ENCODE measurements at places on chromosomes 3 and 15.

DNA sequence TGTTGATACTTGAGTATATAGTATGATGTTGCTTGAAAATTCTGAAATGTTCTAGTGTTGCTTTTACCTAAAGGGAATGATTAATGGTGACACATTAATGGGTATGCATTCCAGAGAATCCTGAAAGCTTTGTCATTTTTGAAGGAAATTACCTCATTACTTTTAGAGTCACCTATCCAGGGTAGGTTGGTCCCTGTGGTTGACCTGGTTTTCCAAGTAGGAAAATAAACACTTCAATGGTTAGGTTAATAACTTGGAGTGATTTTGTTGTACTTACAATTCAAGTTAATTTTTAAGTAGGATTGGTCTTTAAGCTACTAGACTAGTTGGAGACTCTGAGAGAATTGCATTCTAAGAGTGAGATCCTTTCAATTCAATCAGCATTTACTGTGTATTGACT lies 31.0 kb downstream of the MITF start:
- DNase-seq, result no peak

- peak; percentile 41 for DNase-seq
Measured at GRCh38 chr3:112770032-112770626, 76.5 kb downstream of the CD200R1L start.

GRCh38 chr3:35919160-35919559 lies 279.8 kb downstream of the ARPP21 start:
- no peak for DNase-seq

GRCh38 chr15:36595611-36596010 lies 16.2 kb downstream of the CDIN1 start:
- no peak for DNase-seq

GRCh38 chr3:123411340-123412040 lies 37.4 kb downstream of the ADCY5 start:
- no peak for DNase-seq

- DNase-seq, result no peak
Measured at GRCh38 chr3:130850843-130851242, 43.0 kb upstream of the ATP2C1 start.

GRCh38 chr3:181358562-181358961 lies 353.2 kb upstream of the SOX2 start:
- DNase-seq, result no peak

DNA sequence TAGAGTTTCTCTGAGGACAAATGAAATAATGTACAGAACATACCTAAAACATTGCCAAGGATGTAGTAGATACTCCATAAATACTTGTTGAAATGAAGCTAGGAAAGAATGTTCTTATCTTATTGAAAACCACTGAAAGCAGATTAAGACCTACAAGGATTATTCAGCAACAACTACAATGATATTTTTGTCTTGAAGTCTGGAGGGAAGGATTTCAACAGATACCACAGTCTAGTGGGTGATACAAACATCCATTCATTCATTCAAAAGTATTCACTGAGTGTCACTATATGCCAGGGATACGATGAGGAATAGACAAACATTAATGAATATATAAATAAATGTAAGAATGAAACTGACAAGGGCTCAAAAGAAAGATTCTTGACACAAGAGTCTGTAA lies 74.7 kb upstream of the THBS1 start:
- no peak for DNase-seq

DNA sequence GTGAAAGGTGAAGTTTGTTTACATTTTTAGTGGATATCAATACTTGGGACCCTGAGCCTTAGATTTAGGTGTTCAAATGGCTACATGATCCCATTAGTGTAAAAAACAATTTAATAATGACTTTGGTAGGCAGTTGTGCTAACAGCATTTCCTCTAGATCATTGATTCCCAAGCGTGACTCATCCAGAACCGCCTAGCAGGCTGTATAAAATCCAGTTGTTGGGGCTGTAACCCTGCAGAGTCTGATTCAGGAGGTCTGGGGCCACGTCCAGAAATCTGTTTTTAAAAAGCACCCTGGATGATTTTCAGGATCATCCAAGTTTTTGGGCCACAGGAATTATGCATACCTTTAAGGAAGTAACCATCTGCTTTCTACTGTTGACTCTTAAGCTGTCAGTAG lies 156.4 kb downstream of the TP63 start:
- no peak for DNase-seq

GRCh38 chr3:53733446-53733845 lies 112.8 kb downstream of the CHDH start:
- no peak for DNase-seq

GRCh38 chr3:69490235-69490634 lies 104.3 kb upstream of the FRMD4B start:
- DNase-seq, result no peak

- no peak for DNase-seq
Measured at GRCh38 chr3:23611737-23612295, 193.9 kb upstream of the UBE2E1 start.

DNA sequence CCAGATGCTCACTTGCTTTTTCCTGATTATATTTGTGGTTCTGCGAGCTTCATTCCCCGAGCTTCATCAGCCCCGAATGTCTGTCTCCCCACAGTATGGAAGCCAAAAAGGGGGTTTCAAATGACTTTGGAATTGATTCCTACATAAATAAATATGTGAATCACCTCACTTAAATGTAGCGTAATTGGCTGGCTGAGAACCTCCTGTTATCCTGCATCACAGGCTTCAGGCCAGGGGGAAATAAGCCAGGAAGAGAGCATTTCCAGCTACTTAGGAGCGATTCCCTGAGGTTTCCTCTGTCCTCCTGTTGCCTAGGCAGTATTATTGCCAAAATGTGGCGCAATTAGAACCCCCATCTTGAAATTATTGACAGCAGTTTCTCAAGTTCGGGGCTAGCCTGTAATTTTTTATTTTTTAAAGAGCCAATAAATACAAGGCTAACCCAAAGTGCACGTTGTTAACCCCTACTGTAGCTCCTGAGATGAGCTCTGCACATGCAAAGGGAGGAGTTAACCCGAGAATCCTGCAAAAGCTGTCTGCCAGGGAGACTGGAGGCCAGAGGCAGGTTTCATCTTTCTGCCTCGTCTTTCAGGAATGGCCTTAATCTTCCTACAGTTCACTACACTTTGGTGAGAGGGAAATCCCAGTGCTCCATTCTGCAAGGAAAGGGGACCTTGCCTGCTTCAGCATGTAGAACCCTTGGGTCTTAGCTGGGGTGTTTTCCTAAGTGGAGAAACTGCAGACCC lies 148.2 kb downstream of the ADAMTS9 start:
- DNase-seq, result no peak

- DNase-seq, result no peak
Measured at GRCh38 chr3:44478606-44479094, 1.2 kb upstream of the ZNF445 start.

DNA sequence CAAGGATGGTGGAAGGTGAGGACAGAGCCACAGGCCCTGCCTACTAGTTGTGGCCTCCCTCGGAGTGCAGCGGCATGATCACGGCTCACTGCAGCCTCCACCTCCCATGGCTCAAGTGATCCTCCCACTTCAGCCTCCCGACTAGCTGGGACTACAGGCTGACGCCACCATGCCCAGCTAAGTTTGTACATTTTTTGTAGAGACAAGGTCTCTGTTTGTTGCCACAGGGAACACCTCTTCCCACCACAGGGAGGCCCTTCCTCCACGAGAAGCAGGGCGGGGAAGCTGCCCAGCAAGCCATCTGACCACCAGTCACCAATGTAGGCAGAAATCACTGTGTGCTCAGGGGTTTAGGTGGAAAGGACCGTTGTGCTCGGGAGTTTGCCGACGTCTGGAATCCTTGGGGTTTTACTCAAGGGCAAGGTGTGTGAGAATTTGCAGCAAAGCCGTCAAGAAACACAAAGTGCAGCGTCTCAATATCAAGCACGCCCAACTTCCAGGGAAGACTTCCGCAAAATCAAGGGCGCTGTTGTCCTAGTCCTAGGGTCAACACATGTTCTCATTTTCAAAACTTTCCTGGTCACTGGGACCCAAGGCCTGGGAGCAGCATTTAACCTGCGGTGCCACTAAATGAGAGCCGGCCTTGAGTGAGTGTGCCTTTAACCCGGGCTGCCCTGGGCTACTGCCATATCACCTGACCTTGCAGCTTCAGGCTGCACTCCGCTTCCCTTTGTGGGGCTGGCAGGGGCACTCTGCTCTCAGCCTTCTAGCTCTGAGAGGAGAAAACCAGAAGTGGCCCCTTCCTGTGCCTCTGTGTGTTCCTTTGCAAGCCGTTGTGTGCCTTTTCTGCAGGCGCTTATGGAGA lies 65.7 kb downstream of the SLC12A8 start:
- DNase-seq, result no peak

GRCh38 chr15:64599716-64600115 lies 139.3 kb downstream of the ZNF609 start:
- no peak for DNase-seq

GRCh38 chr3:147930232-147930807 lies 521.2 kb downstream of the ZIC1 start:
- DNase-seq, result no peak

DNA sequence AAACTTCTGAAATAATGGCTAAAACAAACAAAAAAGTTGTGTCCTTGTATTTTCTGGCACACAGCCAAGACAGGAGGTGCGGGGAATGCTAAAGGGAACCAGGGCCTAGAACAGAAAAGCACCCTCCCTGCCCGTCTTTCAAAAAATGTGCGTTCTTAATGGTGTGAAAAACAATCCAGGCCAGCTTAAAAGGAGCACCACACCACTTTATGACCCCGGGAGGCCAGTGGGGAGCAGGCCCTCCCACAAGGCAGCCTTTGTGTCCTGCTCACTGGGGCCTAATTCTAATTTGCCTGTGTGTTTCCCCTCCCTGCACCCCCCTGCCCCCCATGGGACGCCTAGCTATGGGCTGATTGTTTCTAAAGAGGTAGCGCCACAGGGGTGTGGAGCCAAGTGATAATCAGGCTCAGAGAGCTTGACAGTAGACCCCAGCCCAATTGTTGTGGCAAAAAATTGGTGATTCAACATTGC lies 181.4 kb downstream of the GREM1 start:
- DNase-seq, result no peak

GRCh38 chr3:174330303-174330702 lies 528.8 kb upstream of the NAALADL2 start:
- DNase-seq, result no peak

DNA sequence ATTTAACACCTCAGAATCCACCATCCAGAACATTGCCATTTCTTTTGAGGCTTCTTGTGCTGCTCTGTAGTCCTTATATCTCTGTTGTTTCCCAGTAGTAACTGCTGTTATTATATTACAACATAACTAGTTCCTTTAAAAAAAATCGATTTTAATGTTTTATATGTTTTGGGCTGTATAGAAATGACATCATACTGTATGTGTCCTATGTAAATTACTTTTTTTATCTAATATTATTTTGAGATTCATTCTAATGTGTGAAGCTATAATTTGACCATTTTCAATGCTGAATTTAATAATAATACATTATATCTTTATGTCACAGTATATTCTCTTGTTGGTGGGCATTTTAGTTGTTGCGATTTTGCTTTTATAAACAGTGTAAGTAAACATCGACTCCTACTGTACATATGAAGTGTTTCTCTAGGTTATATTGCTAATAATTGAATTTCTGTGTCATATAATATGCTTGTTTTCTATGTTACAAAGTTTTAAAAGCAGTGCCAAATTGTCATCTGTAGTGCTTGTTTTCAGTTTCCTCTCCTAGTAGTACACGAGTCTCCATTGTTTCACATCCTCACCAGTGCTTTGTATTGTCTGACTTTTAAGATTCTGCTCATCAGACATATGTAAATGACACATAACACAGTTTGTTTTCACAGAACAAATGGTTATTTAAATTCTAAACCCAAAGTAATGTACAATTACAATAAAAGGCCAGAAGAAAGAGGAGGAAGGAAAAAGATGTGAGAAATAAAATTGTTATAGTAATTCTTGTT lies 172.0 kb upstream of the LRRFIP2 start:
- DNase-seq, result no peak

GRCh38 chr3:106628407-106628806 lies 748.8 kb upstream of the CCDC54 start:
- DNase-seq, result no peak

DNA sequence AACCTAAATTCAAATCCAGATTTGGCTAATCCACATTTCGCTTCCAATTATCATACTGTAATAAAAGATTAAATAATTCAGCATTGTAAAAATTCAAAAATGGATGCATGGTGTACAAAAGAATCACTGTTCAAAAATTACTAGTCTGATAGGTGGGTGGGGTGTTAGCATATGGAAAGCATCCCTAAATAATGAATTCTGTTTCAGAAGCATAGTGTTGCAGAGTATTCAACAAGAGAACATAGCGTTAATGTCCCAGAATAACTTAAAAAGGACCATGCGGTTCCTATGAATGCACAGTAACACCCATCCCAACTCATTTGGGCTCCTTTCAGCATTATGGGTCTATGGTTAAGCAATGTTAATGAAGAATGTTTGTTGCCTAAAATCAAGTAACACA lies 51.1 kb downstream of the MORC1 start:
- no peak for DNase-seq

DNA sequence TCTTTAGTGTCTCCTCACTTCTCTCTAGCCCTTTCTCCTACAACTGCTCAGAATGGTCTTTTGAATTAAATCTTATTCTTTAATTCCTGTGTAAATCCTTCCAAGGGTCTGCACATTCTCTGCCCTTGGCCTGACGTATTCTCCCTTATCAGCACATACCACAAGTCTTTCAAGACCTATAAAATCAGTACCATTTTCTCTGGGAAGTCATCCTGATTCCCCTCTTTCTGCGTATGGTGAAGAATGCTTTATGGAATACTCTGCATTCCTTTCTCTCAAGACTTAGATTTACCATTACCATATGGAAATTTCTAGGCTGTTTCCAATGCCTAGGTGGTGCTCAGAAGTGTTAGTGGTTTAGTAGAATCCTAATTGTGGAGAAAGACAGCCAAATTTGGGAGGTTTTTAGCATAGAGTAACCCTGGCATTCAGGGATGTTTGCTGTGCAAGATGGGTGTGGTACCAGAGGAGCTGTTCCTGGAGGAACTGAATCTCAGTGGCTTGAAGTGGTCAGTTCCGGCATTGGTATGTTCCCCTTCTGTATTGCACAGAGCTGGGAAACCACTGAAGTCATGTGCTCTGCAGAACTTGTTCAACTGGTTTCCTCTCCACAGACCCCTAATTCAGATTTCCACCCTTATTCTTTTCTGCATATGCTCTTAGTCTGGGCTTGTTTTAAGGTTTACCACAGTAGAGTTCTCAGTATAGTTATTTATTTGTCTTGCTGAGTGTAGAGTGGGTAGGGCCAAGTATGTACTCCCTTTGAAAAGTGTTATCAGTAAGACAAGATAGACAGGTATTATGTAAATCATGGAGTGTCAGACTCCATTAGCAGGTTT lies 24.5 kb downstream of the IQGAP1 start:
- no peak for DNase-seq

- no peak for DNase-seq
Measured at GRCh38 chr3:8128686-8129085, 372.9 kb upstream of the LMCD1 start.

GRCh38 chr15:40415226-40415625 lies 9.6 kb downstream of the IVD start:
- no peak for DNase-seq

- peak; percentile 11 for DNase-seq
Measured at GRCh38 chr3:99808163-99808794, 9.4 kb upstream of the CMSS1 start.

GRCh38 chr3:174198199-174198598 lies 660.9 kb upstream of the NAALADL2 start:
- DNase-seq, result no peak

GRCh38 chr3:30002797-30003196 lies 603.6 kb upstream of the TGFBR2 start:
- no peak for DNase-seq

All from stimulated activated CD4-positive, alpha-beta T cell treated with anti-CD3 and anti-CD28 coated beads, Interleukin-2, amount 100 ng/mL, for 48 hours (primary cell).